ENCODE measurements at places on chromosomes 3 and 15. TPM values are rescaled to one million over a fixed set of nuclear protein-coding genes. Genes with fewer than 3 reads are reported as not detected.

SLC6A1 gene
- not detected for total RNA-seq

C15orf39 gene
- total RNA-seq = 17.0 TPM

PTH1R gene
- total RNA-seq = 0.31 TPM

UTS2B gene
- 1.2 TPM for total RNA-seq

IL12A gene
- total RNA-seq = not detected

MAP1A gene
- 2.3 TPM for total RNA-seq

SLC7A14 gene
- not detected for total RNA-seq

HIGD2B gene
- total RNA-seq = 0.67 TPM

SCAANT1 gene
- not detected for total RNA-seq

CNOT10 gene
- total RNA-seq = 20.6 TPM

SAMD7 gene
- not detected for total RNA-seq

CCR3 gene
- not detected for total RNA-seq

MESD gene
- total RNA-seq = 36.0 TPM

NOX5 gene
- under 0.01 TPM for total RNA-seq

ALDH1A2 gene
- total RNA-seq = 4.4 TPM

C2CD4A gene
- total RNA-seq = under 0.01 TPM

ATP10A gene
- 115 TPM for total RNA-seq

ZNF660 gene
- 0.69 TPM for total RNA-seq

ACTC1 gene
- not detected for total RNA-seq

LMLN gene
- 10.2 TPM for total RNA-seq

FBLN2 gene
- 0.46 TPM for total RNA-seq

TM4SF18 gene
- 4.5 TPM for total RNA-seq

GOLGA8O gene
- total RNA-seq = 1.1 TPM

UBA7 gene
- total RNA-seq = 80.7 TPM

GP5 gene
- total RNA-seq = 0.15 TPM

STARD5 gene
- 3.2 TPM for total RNA-seq

CD276 gene
- total RNA-seq = 148 TPM

CPNE9 gene
- not detected for total RNA-seq

USP50 gene
- total RNA-seq = not detected

PPM1L gene
- total RNA-seq = 8.4 TPM

CPEB1 gene
- total RNA-seq = 13.7 TPM

UCN2 gene
- total RNA-seq = 22.5 TPM

GOLGA8T gene
- total RNA-seq = not detected

ZNF860 gene
- total RNA-seq = 5.0 TPM

WDR53 gene
- 9.1 TPM for total RNA-seq

CCR8 gene
- not detected for total RNA-seq

EFCAB12 gene
- 0.31 TPM for total RNA-seq

SYNM gene
- 5.1 TPM for total RNA-seq

TNK2 gene
- 13.0 TPM for total RNA-seq

ZDHHC23 gene
- 1.4 TPM for total RNA-seq

NEDD4 gene
- total RNA-seq = 15.7 TPM

LSAMP gene
- total RNA-seq = 18.5 TPM

MCTP2 gene
- total RNA-seq = 8.7 TPM

CCDC54 gene
- total RNA-seq = not detected

MASP1 gene
- not detected for total RNA-seq

CLDN18 gene
- total RNA-seq = not detected

ZKSCAN7 gene
- total RNA-seq = 3.4 TPM

LRRC31 gene
- total RNA-seq = not detected

SEMA3F gene
- total RNA-seq = 0.62 TPM

LIPH gene
- 0.73 TPM for total RNA-seq

CRABP1 gene
- total RNA-seq = not detected

Measured in melanocyte of skin (primary cell).